ENCODE measurements at places on chromosomes 12 and 14. TPM values are rescaled to one million over a fixed set of nuclear protein-coding genes. Genes with fewer than 3 reads are reported as not detected.

DNA sequence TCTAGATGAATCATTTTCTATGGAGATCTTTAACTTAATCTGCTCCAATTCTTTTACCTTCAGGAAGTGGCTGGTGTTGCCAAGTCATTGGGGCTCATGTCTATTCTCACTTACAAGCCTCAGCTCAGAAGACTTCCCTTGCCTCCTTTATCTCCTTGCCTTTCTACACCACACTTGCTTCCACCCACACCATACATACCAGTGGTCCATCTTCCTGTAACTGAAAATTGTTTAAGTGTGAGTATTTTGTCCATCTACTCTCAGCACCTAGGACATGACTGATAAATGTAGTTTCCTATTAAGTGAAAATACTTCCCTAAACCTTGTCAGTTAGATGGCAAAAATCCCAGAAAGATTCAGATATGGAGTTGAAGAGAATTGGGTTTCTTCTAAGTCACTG is 199.7 kb upstream of the CPNE8 start:
- no peak for DNase-seq

DNA sequence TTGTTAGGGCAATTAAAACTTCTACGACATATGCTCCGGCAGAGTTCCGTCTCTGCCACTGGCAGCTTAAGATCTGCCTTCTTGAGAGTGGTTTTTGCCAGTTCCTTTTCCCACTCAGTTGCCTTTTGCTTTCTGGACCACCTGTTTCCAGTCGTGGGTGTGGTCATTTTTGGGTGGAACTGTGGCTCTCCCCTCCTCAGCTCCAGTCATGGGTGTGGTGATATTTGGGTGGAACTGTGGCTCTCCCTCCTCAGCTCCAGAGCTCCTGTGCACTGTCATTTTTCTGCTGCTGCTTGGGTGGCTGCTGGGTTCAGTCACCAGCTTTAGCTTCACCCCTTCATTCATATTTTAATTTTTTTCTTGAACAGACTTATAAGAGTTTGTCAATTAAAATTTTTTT is 25.3 kb downstream of the WDR20 start:
- DNase-seq = no peak

- DNase-seq = no peak
Measured at GRCh38 chr14:57495416-57495815, 1.8 kb upstream of the CCDC198 start.

DNA sequence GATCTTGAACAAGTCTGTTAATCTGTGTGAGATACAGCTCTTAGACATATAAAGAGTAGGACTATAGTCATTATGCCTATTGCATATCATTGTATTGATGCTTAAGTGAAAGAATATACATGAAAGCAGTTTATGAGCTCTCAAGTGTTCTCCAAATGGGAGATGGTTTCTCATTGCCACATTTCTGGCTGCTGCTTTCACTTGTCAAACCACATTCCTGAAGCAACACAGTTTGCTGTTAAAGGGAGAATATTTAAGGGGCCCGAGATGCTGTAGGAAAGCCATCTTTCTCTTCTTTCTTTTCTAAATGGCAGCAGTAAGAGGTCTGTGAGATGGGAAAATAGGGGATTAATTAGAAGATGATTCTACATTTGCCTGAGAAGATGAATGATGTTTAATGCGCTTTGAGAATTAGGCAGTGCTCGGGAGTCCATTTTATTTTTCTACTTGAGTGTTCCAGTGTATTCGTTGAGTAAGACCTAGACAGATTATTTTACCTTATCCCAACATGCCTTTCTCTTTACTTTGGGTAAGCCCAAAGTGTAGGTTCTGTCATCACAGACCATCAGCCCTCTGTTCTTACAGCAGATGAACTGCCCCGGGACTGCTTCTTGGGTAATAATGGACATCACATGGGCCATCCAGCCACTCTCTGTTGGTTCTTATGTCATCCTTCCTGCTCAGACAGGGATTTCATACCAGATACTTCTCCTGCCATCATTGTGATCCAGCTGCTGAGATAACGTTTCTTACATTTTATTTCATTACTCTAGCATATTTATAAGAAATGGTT is 35.6 kb downstream of the ANO4 start:
- no peak for DNase-seq

DNA sequence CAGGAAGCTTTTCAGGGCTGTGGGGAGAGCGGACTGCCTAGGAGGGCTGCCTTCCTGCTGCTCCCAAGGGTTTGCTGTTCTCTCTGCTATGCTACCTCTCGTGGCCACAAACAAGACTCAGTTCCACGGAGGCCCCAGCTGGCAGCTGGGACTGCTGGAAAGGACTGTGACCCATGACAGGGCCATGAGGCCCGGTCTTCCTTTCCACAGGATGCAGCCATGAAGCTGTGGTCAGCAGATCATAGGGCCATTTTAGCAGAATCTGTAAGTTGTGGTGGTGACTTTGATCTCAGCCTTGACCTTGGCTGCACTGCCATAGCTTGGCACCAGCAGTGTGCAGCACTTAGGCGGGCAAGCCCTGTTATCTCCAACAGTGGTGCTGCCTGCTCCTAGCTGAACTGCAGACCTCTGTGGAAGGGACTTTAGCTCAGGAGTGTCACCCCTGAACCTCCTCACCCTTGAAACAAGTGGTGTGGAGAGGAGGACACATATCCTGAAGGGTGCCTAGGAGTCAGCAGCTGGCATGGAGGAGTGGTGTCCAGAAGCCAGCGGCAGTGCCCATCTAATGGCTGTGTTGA is 12.3 kb downstream of the KRT80 start:
- no peak for DNase-seq

GRCh38 chr14:92471919-92472318 is 41.7 kb upstream of the RIN3 start:
- no peak for DNase-seq

GRCh38 chr12:105090361-105090760 is 6.1 kb upstream of the ALDH1L2 start:
- DNase-seq = no peak

DNA sequence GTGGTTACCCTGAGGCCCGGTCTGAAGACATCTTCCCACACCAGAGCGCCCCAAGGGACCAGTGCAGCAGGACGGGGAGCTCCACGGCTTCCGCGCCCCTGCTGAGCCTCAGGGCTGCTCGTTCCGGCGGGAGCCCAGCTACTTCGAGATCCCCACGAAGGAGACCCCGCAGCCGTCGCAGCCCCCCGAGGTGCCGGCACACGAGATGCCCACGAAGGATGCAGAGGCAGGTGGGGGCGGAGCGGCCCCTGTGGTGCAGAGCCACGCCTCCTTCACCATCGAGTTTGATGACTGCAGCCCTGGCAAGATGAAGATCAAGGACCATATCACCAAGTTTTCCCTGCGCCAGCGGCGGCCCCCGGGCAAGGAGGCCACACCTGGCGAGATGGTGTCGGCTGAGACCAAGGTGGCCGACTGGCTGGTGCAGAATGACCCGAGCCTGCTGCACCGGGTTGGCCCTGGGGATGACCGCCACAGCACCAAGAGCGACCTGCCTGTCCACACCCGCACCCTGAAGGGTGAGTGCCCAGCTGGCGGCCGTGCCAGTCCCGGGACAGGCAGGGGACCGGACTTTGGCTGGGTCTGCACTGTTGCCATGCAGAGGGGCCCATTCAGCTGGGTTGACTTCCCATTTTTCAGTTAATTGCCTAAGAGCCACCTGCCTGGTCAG is 18.1 kb downstream of the CEP170B start:
- DNase-seq = no peak

- DNase-seq = no peak
Measured at GRCh38 chr12:130606231-130606630, 109.9 kb downstream of the RIMBP2 start.

- no peak for DNase-seq
Measured at GRCh38 chr14:53391156-53391555, 238.0 kb upstream of the DDHD1 start.

DNA sequence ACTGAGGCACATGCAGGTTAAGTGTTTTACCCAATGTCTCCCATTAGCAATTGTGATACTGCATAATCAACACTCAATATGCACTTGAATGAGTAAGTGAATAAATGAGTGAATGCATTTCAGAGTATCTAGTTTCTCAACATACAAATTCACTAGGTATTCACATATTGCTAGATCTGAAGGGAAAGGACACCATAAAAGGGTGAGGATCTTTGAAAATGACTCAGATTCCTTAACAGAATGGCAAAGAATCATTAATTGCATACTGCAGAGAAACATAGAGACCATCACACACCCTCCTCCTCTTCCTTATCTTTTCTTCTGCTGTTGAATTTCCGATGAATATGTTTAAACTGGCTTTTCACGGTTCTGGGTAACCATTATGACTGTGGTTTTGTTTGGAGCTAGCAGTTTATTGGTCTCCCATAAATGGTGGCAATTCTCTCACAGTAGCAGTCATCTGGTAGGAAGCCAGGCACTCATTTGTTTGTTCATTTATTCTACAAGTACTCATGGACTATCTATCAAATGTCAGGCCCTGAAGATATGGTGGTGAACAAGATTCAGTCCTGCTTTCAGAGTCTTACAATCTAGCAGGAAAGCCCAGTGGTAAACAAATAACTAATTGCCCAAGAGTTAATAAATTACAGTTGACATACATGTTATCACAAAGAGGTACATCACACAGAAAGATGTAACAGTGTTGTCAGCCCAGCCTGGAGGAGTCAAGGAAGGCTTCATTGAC is 70.2 kb downstream of the LLPH start:
- no peak for DNase-seq

The LMO3 gene
- total RNA-seq = not detected

The DYNC1H1 gene
- 211 TPM for total RNA-seq

GRCh38 chr12:87311206-87311605 is 718.0 kb downstream of the C12orf50 start:
- no peak for DNase-seq

- DNase-seq = no peak
Measured at GRCh38 chr12:113619202-113619601, 147.5 kb upstream of the LHX5 start.

DNA sequence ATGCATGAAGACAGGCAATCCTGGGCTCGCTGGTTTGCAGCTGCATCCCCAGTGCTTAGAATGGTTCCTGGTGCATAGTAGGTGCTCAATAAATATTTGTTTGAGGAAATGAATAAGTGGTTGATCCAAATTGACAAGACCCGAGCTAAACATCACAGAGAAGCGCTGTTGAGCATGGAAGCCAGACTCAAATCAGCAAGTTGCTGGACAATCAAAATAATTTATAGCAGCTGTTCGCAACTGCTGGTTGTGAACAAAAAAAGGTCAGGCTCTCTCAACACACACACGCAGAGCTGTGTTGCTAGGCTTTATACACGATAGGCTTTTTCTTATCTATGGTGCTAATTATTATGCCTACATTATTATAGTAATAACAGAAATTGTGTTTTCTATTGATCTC is 190.2 kb downstream of the TBX5 start:
- no peak for DNase-seq

- DNase-seq = no peak
Measured at GRCh38 chr12:70272510-70272909, 29.3 kb downstream of the CNOT2 start.

DNA sequence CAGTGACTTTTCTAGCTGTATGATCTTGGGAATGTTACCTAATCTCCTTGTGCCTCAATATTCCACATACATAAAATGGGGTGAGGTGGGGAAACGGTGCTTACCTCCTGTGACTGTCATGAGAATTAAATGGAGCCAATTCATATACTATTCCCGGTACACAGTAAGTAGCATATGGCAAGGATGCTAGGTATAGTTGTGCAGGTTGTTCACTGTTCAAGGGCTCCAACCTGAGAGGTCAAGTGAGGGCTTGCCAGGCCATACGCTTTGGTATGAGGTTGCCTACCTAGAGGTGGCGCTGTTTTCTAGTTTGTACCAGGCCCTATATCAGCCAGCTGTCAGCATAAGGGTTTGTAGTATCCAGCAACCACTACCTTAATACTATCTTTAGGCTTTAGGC is 3.6 kb upstream of the BATF start:
- DNase-seq = no peak

The IL23A gene
- 35.1 TPM for total RNA-seq

The SGPP1 gene
- 12.0 TPM for total RNA-seq

The TMEM121 gene
- 14.4 TPM for total RNA-seq

DNA sequence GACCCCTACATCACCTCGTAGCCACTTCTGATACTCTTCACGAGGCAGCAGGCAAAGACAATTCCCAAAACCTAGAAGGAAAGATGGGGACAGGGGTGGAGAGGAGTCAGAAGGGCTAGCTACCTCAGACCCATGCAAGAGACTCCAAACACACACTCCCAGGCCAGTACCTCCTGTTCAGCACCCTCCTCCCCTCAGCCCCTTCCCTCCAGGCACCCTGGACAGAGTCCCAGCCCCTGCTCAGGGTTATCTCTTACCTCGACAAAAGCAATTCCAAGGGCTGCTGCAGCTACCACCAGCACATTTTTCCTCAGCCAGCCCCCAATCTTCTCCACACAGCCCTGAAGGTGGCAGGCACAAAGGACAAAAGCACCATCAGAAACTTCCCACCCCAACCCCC is 3.3 kb downstream of the CD63 start:
- no peak for DNase-seq

The LGR5 gene
- not detected for total RNA-seq

- no peak for DNase-seq
Measured at GRCh38 chr12:114420944-114421335, 15.0 kb upstream of the TBX5 start.

- no peak for DNase-seq
Measured at GRCh38 chr14:50318031-50318626, 6.0 kb downstream of the DMAC2L start.

- DNase-seq = no peak
Measured at GRCh38 chr12:49413796-49414195, 46.5 kb downstream of the SPATS2 start.

DNA sequence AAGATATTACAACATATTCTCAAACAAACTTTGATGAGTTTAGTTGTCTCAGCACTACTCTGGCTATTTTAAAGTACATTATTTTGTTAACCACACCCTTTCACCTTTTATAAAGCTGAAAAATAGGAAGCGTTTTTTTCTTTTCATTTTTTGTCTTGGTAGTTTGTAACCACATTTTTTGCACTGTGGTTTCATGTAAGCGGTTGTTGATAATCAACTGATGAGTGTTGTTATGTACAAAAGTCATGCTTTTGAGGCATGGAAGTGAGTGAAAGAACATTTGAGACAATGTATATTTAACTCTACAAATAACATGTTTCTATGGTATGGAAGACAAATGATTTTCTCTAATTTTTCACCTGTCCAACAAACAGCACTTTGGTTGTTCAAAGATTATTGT is 52.1 kb upstream of the ATP2B1 start:
- DNase-seq = no peak

The FGF6 gene
- not detected for total RNA-seq

- peak; percentile 27 for DNase-seq
Measured at GRCh38 chr14:75088566-75089373, 19.3 kb downstream of the ZC2HC1C start.

All from activated T-cell treated with anti-CD3 and anti-CD28 coated beads, Interleukin-2, amount 50 U/mL, for 4 hours (primary cell).